ENCODE measurements at places on chromosomes 3 and 15. TPM values are rescaled to one million over a fixed set of nuclear protein-coding genes. Genes with fewer than 3 reads are reported as not detected.

GADL1 gene
- polyA plus RNA-seq: not detected

GRCh38 chr3:160449636-160450598 lies at the start of gene TRIM59:
Gene TRIM59, minus strand, starts transcription at chr3:160449786. Its CDS starts 10,603 bp downstream, at chr3:160439183.
- H3K27ac ChIP-seq: peak within 1 kb of the TSS; percentile 88
- peak within 1 kb of the TSS; percentile 96 for H3K4me3 ChIP-seq
- peak; percentile 96 for DNase-seq
- no peaks in the 10 kb centered on the region for H3K36me3 ChIP-seq
- peaks cover 5% of the 10 kb centered on the region for H3K27me3 ChIP-seq

DNA sequence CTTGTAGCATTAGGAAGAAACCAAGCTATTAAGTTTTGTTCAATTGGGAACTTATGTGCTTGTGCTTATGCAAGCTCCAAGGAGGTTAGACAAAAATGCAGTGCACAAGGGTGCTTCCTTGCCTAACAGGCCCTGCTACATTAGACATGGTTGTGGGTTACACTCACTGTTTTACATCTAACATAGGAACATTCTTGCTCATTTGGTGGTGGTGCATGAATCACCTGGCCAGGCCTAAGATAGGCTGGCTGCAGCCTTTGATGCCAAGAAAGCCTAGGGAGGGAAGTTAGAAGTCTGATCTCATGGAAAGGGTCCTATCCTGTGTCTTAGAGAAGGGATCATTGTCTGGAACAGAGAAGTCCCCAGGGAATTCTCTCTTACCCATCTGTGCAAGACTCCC lies 43.5 kb downstream of the CA12 start:
- no peak overlapping the region for H3K27ac ChIP-seq
- H3K36me3 ChIP-seq: no peaks in the 10 kb centered on the region
- H3K27me3 ChIP-seq: no peaks in the 10 kb centered on the region
- no peak for DNase-seq
- H3K4me1 ChIP-seq: no peaks in the 10 kb centered on the region
- no peak overlapping the region for H3K4me3 ChIP-seq

- H3K27me3 ChIP-seq: peaks cover 14% of the 10 kb centered on the region
- no peak overlapping the region for H3K27ac ChIP-seq
- H3K4me1 ChIP-seq: peaks cover 7% of the 10 kb centered on the region
- no peak for DNase-seq
These were observed 35.2 kb downstream of the SSR3 start for GRCh38 chr3:156519758-156520162.

DNA sequence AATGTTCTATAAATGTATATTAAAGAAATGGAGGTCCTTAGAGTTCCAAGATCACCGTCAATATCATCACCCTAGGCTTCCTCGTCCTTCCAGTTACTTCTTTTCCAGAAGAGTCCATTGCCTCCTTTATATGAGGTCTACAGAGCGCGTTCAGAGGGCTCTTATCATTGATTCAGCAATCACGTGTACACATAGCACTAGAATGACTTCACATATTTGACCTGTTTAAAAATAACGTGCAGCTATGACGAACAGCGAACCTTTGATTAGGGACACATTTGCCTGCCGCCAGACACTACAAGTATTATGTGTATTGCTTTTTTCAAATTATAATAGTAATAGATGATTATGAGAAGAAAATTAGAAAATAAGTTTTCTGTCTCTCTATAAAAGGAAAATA lies 26.0 kb downstream of the IGF1R start:
- H3K4me3 ChIP-seq: no peak overlapping the region
- peaks cover 3% of the 10 kb centered on the region for H3K27me3 ChIP-seq
- no peak for DNase-seq
- no peak overlapping the region for H3K27ac ChIP-seq
- peaks cover 26% of the 10 kb centered on the region for H3K4me1 ChIP-seq
- no peaks in the 10 kb centered on the region for H3K36me3 ChIP-seq

ULK4 gene
- polyA plus RNA-seq: 10.6 TPM

NR2F2 gene
- not detected for polyA plus RNA-seq

GPR62 gene
- not detected for polyA plus RNA-seq

STAB1 gene
- polyA plus RNA-seq: not detected

DNA sequence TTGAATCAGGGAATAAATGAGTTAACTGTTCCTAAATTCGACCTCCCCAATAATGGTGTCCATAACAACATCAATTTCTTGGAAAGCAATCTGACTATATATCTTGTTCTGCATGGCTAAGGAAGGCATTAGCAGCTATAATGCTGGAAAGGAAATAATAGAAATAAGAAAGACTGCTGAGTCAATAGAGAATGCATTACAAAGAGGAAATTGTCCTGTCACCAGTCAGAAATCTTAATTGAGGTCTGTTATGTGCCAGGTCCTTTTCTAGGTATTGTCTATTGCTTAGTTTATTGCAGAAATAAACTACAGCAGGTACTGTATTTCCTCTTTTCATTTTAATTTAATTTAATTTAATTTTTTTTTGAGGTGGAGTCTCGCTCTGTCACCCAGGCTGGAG lies 5.9 kb upstream of the PPP1R2 start:
- H3K27ac ChIP-seq: peak overlapping the region; percentile 61
- peaks cover 4% of the 10 kb centered on the region for H3K27me3 ChIP-seq
- no peaks in the 10 kb centered on the region for H3K36me3 ChIP-seq

- H3K4me3 ChIP-seq: no peak overlapping the region
- H3K27ac ChIP-seq: no peak overlapping the region
- H3K4me1 ChIP-seq: no peaks in the 10 kb centered on the region
- no peaks in the 10 kb centered on the region for H3K36me3 ChIP-seq
These were observed 527.7 kb downstream of the GABRG3 start for GRCh38 chr15:27498700-27499099.

TBC1D21 gene
- not detected for polyA plus RNA-seq

ASB14 gene
- not detected for polyA plus RNA-seq

DNA sequence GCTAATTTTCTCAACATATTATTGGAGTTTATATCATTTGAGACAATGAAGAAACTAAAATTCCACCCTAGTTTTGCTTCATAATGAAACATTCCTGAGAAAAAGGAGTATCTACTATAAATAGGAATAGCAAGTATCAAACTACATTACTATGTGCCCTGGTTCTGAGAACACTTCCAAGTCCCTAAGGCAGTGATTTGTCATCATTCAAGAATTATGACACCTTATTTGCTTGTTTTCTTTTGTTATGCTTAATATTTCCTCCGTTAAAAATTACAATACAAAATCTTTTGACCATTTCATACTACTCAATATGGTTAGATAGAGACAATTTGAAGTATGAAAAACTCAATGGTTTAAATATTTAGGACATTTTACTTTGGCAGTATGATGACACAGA lies 707.8 kb upstream of the GOLIM4 start:
- no peak for DNase-seq
- H3K36me3 ChIP-seq: no peaks in the 10 kb centered on the region
- H3K27me3 ChIP-seq: no peaks in the 10 kb centered on the region
- no peaks in the 10 kb centered on the region for H3K4me1 ChIP-seq
- H3K27ac ChIP-seq: no peak overlapping the region
- H3K4me3 ChIP-seq: no peak overlapping the region

TRIM69 gene
- polyA plus RNA-seq: 19.0 TPM

EFCC1 gene
- 0.55 TPM for polyA plus RNA-seq

AHSG gene
- not detected for polyA plus RNA-seq

DNA sequence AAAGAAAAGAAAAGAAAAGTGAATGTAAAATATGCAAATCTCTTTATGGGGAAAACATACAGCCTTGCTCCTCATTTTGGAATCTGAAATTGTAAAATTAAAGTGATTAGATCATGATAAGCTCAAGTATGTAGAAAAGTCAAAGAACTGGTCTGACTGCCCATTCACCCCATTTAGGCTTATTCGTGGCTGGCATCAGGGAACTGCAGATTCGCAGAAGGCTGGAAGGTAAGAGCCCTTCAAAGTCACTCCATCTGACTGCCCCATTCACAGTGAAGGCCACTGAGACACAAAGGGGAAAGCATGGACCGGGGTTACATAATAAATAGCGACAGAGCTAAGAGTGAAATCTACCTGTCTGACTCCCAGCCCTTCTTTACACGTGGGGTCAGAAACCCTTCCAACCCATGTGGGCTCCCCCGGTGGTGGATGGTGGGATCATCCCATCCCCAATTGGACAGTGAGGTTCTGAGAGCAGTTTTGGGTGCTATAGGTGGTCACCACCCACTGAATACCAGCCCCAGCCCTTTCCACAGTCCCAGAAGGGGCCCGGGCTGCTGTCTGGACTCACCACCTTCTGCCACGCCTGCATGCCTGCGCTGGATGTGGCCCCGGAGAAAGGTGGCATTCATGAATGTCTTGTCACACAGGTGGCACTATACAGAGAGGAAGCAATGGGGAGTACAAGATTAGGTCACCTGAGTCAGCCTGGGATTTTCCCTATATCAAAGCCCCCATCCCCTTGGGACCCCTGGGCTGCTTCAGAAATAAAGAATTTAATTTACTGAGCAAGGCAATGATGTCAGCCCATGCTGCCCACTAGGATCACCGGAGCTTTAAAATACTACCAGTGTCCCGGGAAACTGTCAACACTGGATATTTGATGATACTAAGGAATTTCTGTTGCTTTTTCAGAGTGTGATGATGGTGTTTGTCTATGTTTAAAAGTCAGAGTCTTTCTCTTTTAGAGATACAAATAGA lies 17.9 kb downstream of the DZIP1L start:
- no peaks in the 10 kb centered on the region for H3K27me3 ChIP-seq
- H3K4me3 ChIP-seq: no peak overlapping the region
- no peak overlapping the region for H3K27ac ChIP-seq
- H3K36me3 ChIP-seq: no peaks in the 10 kb centered on the region
- no peak for DNase-seq

THRB gene
- polyA plus RNA-seq: not detected

GRCh38 chr15:62145015-62145735 lies 19.9 kb downstream of the C2CD4B start:
- H3K27ac ChIP-seq: no peak overlapping the region
- DNase-seq: no peak
- no peak overlapping the region for H3K4me3 ChIP-seq
- no peaks in the 10 kb centered on the region for H3K36me3 ChIP-seq

DNA sequence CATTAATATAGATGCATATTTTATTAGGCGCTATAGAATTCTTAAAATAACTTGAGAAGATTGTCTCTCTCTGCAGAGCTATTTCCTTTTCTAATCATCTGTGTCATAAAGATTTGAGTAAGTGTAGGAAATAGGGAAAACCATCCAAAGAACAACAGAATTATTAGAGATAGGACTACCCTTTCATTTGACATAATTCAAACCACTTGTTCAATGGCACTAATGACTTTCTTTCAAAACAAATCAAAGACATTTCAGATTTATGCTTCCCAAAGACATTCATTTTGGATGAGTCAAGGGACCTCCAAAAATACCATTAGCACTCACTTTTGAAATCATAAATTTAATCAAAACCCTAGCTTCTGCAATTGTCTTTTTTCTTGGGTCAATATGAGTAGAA lies 29.5 kb downstream of the PRICKLE2 start:
- H3K36me3 ChIP-seq: peaks cover 3% of the 10 kb centered on the region
- H3K27ac ChIP-seq: no peak overlapping the region
- peaks cover 6% of the 10 kb centered on the region for H3K4me1 ChIP-seq
- no peaks in the 10 kb centered on the region for H3K27me3 ChIP-seq

SLC6A1 gene
- polyA plus RNA-seq: not detected

SSUH2 gene
- not detected for polyA plus RNA-seq

GOLGA8J gene
- not detected for polyA plus RNA-seq

GRCh38 chr15:43346305-43346704 lies 15.9 kb upstream of the LCMT2 start:
- no peaks in the 10 kb centered on the region for H3K27me3 ChIP-seq
- H3K36me3 ChIP-seq: peaks cover 12% of the 10 kb centered on the region
- no peak for DNase-seq
- H3K27ac ChIP-seq: no peak overlapping the region
- no peak overlapping the region for H3K4me3 ChIP-seq

GRCh38 chr3:71649757-71650156 lies 66.2 kb upstream of the FOXP1 start:
- no peak for DNase-seq
- H3K4me1 ChIP-seq: no peaks in the 10 kb centered on the region
- H3K27me3 ChIP-seq: no peaks in the 10 kb centered on the region
- H3K4me3 ChIP-seq: no peak overlapping the region
- peaks cover 5% of the 10 kb centered on the region for H3K36me3 ChIP-seq
- H3K27ac ChIP-seq: no peak overlapping the region

- H3K27me3 ChIP-seq: peaks cover 2% of the 10 kb centered on the region
- no peaks in the 10 kb centered on the region for H3K36me3 ChIP-seq
- no peak overlapping the region for H3K4me3 ChIP-seq
These were observed 137.3 kb downstream of the EDEM1 start for GRCh38 chr3:5324780-5325179.

- no peak overlapping the region for H3K4me3 ChIP-seq
- no peaks in the 10 kb centered on the region for H3K36me3 ChIP-seq
- no peak for DNase-seq
- H3K27ac ChIP-seq: no peak overlapping the region
These were observed 65.6 kb downstream of the SYNPR start for GRCh38 chr3:63343674-63344073.

DNA sequence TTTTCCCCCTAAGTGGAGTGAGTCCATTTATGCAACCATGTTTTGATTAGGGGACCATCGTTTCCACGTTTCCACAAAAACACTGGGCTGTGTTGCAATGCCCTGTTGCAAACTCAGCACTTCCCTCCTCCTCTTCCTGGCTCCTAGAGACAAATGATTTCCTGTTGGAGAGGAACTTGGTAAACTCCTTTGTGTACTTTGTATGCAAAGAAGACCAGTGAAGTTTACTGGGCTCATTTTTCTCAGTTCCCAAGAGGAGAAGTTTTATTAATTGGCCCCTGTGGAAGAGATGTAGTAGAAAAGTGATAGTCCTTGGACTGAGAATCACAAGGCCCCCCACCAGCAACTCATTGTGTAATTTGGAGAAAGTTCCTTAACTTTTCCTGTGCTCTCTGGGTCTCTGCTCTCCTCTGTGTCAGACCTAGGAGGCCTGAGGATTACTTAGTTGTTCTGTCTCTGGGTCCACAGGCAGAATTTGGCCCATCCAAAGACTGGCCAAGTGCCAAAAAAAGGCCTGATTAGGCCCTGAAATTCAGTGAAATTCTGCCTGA lies 95.0 kb downstream of the ATG7 start:
- H3K27ac ChIP-seq: no peak overlapping the region
- peaks cover 2% of the 10 kb centered on the region for H3K27me3 ChIP-seq
- no peak overlapping the region for H3K4me3 ChIP-seq

GRCh38 chr3:81931265-81932251 lies 170.1 kb upstream of the GBE1 start:
- DNase-seq: no peak
- H3K4me3 ChIP-seq: no peak overlapping the region
- H3K4me1 ChIP-seq: no peaks in the 10 kb centered on the region
- no peaks in the 10 kb centered on the region for H3K27me3 ChIP-seq
- H3K27ac ChIP-seq: no peak overlapping the region
- H3K36me3 ChIP-seq: no peaks in the 10 kb centered on the region

GRCh38 chr15:59595434-59595915 lies 16.1 kb upstream of the GCNT3 start:
- no peaks in the 10 kb centered on the region for H3K4me1 ChIP-seq
- peaks cover 4% of the 10 kb centered on the region for H3K36me3 ChIP-seq
- DNase-seq: no peak
- no peak overlapping the region for H3K27ac ChIP-seq
- peaks cover 4% of the 10 kb centered on the region for H3K27me3 ChIP-seq
